ENCODE measurements at places on chromosomes 5 and 9.

DNA sequence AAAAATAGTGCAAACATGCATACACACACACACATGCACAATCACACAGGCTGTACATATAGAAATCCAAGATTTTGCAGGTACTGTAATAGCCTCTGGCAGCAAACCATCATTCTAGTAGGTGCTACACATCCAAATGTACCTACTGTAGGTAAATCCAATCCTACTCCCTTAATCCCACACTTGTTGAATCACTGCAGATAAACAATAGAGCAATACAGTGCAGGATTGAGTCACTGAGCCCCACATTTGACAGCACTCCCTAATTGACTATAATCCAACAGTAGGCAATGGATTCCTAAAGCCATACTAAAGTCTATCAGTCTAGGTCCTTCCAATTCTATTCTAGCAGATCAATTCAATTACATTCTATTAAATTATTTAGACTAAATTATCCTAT is 1640.5 kb upstream of the CDH9 start:
- ATAC-seq: no peak

- no peak for ATAC-seq
Observed at GRCh38 chr5:64213531-64213930, 47.9 kb downstream of the RNF180 start.

GRCh38 chr9:114690308-114690707 is 8.3 kb upstream of the TEX48 start:
- ATAC-seq: no peak

DNA sequence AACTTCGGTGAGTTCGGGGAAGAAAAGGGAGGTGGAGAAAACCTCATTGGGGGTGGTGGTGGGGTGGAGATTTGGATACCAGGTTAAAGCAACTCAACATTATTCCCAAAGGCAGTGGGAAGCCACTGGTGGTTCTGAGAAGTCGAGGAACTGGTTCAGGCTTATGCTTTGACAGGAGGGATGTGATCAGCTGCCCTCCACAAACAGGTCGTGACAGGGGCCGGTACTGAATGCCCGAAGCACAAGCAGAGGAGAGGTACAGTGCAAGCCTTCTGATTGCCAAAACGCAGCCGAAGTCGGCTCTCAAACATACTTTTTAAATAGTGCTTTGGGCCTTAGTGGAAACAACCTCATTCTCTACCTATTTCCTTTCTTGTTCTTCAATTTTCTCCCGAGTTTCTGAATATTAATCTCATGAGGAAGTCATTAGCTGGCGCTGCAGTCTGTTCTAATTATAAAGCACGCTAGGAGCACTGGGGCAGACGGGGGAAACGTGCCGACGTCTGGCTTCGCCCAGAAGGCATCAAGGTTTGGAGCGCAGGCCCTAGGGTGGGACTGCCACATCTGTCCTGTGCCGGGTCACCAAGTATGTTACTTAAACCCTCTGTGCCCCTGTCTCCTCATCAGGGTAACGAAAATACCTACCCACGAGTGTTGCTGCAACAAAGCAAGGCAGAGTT is 27.3 kb downstream of the SHB start:
- ATAC-seq: peak; percentile 56

- ATAC-seq: no peak
Observed at GRCh38 chr5:110354915-110355644, 371.4 kb downstream of the TMEM232 start.

- peak; percentile 35 for ATAC-seq
Observed at GRCh38 chr5:141605523-141606277, 13.1 kb downstream of the DIAPH1 start.

- no peak for ATAC-seq
Observed at GRCh38 chr9:121569266-121569648, 69.6 kb upstream of the GGTA1 start.
